ENCODE measurements at places on chromosomes 7 and 10.

GRCh38 chr7:87146740-87147386 lies 5.4 kb upstream of the DMTF1 start:
- no peak for DNase-seq

DNA sequence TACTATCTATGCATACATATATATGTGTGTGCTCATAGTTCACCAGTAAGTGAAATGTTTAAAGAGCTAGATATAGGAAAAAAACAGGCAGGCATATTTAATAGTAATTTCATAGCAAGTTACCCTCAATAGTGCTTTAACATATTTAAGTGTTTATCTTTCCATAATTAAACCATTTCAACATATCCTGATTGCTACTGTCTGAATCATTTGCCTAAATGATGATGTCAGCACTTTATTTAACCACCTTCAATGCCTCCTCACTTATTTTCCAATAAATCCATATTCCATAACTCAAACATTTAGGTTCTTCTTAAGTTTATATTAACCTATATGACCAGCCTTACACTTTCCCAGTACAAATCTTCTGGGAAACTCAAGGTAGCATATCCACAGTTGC lies 601.1 kb downstream of the ARL4A start:
- DNase-seq, result no peak

- DNase-seq, result no peak
Measured at GRCh38 chr7:98250789-98251188, 1.2 kb downstream of the TECPR1 start.

GRCh38 chr7:48048113-48048512 lies 12.8 kb downstream of the C7orf57 start:
- no peak for DNase-seq

DNA sequence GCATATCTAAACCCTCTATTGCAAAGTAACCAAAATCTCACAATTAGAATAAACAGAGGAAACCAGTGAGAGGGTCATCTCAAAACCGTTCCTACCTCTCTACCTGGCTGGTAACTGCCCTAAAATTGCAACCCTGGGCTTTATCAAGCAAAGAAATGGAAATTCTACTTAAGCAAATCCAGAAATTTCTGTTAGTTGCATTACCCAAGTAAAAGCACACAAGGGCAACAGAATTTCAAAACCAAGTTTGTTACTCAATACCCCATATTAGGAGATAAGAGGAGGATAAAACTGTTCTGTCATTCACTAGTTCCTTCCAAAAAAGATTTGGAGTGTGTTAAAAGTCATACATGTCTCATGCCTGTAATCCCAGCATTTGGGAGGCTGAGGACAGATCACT lies 195.3 kb downstream of the FAM107B start:
- no peak for DNase-seq

DNA sequence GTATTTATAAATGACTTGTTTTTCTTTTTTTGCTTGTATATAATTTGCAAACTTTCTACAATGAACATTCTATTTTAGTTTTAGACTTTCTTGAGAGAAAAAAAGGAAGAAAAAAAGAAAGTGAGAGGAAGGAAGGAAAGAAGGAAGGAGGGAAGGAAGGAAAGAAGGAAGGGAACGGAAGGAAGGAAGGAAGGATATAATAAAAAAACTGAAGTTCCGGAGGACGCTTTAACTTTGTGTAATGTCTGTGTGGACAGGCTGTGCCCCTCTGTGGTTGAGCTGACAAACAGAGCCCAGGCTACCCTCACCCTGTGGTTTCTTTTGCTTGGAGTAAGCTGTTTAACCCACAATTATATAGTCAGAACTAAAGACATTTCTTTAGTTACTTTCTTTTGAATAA lies 108.7 kb downstream of the SEMA3D start:
- DNase-seq, result no peak

DNA sequence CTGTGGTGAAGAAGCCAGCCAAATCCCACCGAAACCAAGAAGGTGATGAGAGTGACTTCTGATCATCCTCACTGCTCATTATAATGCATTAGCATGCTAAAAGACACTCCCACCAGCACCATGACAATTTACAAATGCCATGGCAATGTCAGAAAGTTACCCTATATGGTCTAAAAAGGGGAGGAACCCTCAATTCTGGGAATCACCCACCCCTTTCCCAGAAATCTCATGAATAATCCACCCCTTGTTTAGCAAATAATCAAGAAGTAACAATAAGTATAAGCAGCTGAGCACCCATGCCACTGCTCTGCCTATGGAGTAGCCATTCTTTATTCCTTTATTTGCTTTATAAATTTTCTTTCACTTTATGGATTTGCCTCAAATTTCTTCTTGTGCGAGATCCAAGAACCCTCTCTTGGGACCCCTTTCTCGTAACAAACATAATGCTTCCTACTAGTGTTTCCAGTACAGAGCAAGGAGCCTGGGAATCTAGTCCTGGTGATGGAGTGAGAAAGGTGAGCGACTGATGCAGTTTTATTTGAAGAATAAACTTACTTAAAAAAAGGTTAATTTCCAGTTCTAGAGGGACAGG lies 18.4 kb upstream of the EXOC6 start:
- DNase-seq, result no peak

GRCh38 chr7:70392256-70392876 lies 739.6 kb upstream of the GALNT17 start:
- DNase-seq, result no peak

GRCh38 chr10:77001206-77001605 lies 636.4 kb downstream of the KCNMA1 start:
- no peak for DNase-seq

- no peak for DNase-seq
Measured at GRCh38 chr7:265998-266850, 23.7 kb upstream of the FOXL3 start.

DNA sequence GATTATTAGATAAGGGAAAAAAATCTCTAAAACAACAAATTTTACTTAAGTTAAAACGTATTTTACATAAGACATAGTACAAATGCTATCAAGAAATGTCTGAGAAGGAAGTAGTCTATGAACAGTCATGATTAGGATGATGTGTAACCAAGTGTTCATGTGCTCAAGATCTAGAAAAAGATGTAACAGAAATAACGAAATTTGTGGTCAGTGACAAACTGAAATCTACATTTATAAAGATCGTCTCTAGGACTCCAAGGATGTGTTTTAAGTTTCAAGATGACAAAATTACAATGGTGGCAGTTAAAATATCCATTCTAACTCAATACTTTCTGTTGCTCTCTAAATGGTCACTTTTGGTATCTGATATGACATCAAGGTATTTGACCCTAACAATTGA lies 17.2 kb downstream of the PPP3CB start:
- DNase-seq, result no peak

DNA sequence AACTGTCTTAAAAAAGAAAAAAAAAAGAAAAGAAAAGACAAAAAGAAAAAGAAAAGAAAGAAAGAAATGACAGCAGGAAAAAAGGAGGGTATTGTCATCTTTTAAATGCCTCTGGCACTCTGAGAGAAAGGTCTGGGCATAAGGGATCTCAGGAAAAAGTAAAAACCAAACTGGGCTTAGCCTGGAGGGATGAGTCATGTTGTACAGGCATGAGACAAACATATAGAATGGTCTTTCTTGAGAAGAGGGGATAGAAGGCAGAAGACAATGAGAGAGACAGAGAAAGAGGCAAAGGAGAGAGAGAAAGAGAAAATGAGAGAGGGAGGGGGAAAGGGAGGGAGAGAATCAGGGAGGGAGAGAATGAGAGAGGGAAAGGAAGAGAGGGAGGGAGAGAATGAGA lies 32.3 kb upstream of the KCNMA1 start:
- DNase-seq, result no peak
